ENCODE measurements at places on chromosomes 3 and 15. TPM values are rescaled to one million over a fixed set of nuclear protein-coding genes. Genes with fewer than 3 reads are reported as not detected.

- no peak for DNase-seq
Measured at GRCh38 chr3:171257251-171258203, 202.7 kb downstream of the TNIK start.

- no peak for DNase-seq
Measured at GRCh38 chr3:195039180-195039843, 231.6 kb downstream of the XXYLT1 start.

DNA sequence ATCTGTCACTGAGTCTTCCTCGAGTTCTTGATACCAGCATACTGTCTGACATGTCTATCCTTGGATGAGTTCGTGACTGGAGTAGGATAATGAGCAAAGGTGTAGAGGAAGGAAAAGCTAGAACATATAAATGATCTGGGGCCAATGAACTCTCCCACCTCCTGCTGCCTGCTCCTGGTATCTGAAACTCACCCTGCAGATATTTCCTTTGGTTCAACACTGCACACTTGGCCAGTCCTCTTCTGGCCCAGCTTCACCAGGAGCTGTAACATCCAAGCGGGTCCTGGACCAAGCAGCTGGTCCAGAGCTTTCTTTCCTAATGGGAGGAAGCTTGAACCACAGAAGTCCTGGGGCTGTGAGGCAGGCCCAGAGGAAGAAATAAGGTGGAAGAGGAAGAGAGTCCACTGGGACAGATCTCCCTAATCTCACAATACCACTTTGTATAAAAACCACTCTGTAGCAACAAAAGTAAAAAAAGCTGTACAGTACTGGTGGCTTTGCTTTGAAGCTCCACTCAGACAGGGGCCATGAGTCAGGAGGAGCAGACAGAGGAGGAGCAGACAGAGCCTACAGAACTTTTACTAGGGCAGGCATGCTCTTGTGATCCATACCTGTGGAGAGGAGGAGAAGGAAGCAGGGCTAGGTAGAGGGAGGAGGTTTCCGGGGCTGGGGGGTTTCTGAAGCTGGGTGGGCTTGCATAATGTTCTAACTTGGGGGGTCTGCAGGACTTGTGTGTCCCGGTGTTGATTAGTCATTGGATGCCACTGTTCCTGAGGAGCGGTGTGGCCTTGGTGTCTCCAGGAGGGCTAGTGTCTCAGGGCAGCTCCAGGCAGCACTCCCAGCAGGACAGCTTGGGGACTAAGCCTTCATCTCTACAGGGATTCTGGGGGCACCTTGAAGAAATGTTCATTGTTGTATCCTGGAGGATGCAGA lies 166.9 kb downstream of the ABHD5 start:
- no peak for DNase-seq

DNA sequence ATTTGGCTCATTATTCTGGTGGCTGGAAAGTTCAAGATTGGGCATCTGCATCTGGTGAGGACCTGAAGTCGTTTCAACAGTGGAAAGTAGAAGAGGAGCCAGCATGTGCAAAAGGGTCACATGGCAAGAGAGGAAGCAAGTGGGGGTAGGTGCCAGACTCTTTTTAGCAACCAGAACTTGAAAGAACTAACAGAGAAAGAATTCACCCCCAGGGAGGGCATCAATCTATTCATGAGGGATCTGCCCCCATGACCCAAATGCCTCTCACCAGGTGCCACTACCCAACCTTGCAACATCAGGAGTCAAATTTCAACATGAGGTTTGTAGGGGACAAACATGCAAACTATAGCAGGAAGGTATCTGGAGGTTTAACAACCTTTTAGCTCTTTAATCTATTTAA lies 10.3 kb upstream of the RYK start:
- DNase-seq, result no peak

DNA sequence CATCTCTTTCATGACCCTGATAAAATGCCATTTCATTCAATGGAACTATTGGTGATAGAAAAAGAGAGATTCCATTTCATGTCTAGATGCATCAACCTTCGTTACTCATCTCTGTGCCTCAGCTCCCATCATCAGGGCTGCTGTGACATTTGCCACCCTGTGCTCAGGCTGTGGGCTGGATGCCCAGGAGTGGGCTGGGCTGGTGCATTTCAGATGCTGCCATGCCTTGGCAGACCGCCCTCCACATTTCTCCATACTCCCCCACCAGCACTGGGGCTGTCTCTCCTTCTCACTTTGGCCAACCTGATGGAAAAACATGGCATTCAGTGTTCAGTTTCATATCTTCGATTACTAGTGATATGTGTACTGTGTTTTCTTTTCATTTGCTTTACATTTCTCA lies 59.1 kb downstream of the DNASE1L3 start:
- DNase-seq, result no peak

DNA sequence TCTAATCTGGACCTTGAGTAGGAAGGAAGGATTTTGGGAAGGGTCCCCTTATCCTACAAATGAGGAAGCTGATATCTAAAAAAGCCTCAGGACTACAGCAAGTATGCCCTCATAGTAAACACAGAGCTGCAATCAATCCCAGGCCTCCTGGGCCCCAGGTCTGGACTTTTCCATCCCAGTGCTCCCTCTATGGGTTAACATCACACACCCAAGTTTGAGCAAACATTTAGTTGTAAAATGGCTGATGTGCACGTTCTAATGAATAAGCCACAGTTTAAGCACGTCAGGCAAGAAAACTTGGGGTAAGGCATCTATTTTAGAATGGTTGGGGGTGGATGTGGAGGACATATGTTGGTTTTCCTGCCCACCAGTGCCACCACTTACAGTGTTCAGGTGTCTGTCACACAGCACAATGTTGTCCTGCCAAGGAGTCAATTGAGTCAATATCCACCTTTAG lies 44.3 kb upstream of the UBE2E1 start:
- DNase-seq, result peak; percentile 60

DNA sequence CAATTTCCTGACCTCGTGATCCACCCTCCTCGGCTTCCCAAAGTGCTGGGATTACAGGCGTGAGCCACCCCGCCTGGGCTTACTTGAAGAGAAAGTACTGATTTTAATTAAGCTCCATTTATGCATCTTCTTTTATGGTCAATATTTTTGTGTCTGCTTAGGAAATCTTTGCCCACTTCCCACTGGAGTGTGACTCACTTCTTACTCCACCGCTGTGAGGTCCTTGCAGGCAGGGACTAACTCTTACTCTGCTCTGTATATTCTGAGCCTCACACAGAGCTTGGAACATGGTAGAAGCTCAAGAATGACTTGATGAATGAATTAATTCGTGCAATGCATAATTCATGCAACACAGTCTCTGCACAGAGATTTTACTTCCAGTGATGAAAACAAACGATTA lies 2.9 kb upstream of the TM4SF19 start:
- no peak for DNase-seq

DNA sequence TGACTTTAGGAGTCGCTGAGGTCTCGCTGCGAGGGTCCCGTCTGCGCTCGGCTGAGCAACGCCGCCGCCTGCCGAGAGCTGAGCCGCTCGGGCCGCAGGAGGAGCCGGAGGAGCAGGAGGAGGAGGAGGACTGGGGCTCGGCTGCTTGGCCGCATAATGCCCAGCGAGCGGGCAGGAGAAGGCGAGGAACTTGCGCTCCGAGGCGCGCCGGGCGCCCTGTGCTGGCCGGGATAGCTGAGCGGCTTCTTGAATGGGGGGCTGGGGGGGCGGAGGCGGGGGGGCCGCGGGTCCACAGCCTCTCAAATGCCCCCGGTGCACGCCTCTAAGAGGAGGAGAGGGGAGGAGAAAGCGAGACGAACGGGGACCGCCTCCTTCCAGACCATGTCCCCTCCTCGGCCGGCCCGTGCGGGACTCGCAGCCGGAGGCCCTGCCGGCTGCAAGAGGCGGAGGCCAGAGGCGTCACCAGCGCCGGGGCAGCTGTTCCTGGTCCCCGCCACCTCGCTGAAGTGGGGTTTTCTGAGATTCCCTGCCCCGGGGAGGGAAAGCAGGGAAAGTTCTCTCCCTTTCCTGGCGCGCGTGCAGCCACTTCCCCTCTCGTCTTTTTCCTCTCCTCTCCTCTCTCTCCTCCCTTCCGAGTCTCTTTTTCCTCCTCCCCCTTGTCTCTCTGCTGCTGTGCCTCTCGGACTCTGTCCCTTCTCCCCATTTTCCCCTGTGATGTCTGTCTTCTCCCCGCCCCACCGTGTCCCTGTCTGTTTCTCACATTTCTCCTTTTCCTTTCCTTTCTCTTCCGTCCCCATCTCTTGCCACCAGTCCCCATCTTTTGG lies at the start of gene ADAMTS9:
Gene ADAMTS9 (minus strand): TSS at position 220 of the 824 bp plus-strand sequence. CDS start 343 bp downstream, outside the sequence.
- DNase-seq, result peak; percentile 87

Gene CPNE9
- total RNA-seq, result not detected

Gene MORC1
- not detected for total RNA-seq

Gene STIMATE
- 18.2 TPM for total RNA-seq

Gene FSTL1
- total RNA-seq, result 562 TPM

Measured in endothelial cell of umbilical vein (primary cell).